Stimulated activated CD4-positive, alpha-beta T cell treated with anti-CD3 and anti-CD28 coated beads, Interleukin-4, amount 100 ng/mL, for 4 hours (primary cell): ENCODE measurements at places on chromosomes 12 and 14.

DNA sequence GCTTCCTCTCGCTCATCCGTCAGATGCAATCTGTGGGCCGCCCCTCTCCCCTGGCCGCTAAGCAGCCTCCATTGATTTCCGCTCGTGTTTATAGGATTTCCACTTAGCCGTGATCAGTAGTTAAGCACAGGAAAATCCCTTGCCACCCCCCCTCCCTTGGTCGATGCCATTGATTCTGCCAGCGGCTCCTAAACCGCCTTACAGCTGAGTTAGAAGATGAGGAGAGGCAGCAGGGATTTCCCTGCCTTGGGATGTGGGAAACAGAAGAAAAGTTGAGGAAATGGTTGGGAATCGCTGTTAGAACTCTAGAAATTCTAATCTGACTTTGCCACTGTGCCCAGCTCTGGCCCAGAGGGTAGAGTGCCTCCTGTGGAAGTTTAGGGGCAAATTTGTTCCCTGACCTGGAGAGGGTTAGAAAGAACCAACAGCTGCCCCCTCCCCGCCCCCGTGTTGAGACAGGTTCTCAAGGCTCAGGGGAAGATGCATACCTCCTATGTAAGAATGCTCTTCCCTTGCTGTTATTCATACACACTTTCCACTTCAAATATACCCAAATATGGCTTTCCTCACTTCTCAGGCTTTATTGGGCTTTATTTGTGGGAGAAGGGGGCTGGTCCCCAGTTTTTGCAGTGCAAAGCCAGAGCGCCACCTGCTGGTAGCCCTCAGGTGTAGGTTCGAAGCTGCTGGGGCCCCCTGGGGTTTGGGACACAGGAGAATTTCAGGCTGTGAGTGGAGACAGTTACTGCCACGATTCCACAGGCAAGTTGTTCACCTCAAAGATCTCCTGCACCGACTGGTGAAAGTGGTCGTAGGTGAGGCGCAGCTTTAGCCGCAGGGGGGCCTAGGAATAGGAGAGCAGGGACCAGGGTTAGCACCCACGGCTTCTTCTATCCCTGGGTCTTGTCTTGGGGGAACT, 3.2 kb downstream of the THTPA start:
- DNase-seq = peak; percentile 54

DNA sequence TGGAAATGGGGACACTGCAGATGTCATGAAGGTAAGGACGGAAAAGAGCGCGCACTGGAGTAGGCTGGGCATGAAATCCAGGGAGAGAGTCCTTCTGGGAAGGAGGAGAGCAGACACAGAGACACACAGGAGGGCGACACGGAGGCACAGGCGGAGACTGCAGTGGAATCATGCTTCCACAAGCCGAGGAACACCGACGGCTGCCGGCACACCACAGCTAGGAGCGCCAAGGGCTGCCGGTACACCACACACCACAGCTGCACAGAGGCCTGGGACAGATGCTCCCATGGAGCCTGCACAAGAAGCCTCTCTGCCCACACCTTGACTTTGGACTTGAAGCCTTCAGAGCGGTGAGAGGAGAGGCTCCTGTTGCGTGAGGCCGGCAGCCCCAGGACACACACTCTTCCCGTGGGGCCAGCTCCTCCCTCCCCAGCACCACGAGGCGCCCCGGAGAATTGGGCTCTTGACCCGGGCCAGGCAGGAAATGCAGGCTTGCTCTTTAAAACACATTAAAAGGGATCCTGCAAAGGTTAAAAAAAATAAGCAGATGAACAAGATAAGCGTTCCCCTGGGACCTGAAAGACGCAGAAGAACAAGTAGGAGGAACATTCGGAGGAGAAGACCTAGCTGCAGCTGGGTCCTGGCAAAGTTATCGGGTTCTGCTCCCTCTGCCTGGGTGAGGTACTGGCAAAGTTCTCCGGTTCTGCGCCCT, 28.3 kb upstream of the FZD10 start:
- DNase-seq = no peak

- DNase-seq = no peak
Observed at GRCh38 chr12:21438643-21439042, 1.2 kb downstream of the PYROXD1 start.

- no peak for DNase-seq
Observed at GRCh38 chr14:22492622-22493542, 96.1 kb downstream of the DAD1 start.
